ENCODE measurements at places on chromosomes 6 and 20.

DNA sequence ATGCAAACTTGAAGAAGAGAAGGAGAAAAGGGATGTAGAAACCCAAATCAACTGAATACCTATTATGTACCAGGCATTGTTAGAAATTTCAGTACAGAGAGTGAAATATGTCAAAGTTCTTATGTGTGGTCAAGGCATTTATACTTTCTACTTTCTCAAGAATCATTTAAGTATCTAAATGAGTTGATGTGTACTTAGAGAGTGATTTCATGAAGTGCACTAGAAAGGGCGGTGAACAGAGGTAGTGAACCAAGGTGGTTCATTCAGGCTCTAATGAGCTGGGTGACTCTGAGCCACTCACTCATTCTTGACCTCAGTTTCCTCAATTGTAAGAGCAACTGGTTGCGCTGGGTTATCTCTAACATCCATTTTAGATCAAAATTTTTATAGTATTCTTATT, 3.3 kb downstream of the PDE7B start:
- DNase-seq: no peak

- no peak for DNase-seq
These were observed 731.4 kb upstream of the CITED2 start for GRCh38 chr6:140105857-140106256.

GRCh38 chr6:14472986-14473337, 355.4 kb downstream of the CD83 start:
- DNase-seq: no peak

DNA sequence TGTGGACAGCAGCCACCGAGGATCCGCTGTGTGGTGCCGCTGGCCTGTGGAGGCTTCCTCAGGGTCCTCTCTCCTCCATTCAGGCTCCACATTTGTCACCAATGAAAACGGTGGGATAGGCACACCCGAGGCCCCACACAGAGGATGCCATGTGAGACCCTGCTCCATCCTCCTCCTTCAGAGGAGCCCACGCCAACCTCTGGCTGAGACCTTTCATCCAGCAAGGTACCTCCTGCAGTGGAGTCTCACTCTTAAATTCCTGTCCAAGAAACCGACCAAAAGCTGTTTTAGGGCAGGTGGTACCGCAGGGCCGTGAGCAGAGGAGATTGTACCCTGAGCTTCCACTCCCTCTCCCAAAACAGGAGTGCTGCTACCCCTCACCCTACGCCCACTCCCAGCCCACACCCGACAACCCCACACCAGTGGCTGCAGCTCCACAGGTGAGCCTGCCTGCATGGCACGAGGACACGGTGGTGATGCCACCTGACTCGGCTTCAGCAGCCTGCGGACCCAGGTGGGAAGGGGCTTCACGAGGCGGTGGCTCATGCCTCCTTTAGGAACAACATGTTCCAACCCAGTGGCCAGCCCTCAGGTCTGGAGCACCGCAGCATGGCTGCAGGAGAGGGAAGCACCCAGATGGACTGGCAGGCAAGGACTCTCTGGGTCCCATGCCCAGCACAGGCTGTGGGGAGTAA, 237.6 kb upstream of the AFDN start:
- DNase-seq: no peak

DNA sequence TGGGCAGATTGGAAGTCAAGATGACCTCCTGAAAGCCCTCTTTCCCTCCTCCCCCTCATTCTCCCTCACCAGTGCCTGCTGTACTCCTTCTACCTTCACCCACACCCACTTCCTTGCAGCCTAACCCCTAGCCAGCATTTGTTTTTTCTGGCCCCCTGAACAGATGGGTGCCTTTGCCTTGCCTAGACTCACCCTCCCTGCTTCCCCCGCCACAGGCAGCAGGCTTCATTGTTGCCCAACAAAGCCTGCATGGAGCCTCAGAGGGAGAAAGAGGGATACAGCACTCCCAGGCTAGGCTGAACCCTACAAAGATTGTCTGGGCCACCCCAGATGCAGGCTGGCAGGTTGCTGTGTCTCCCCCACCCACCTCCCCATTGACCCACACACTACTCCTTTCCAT, 2.7 kb downstream of the MOCS1 start:
- DNase-seq: no peak

DNA sequence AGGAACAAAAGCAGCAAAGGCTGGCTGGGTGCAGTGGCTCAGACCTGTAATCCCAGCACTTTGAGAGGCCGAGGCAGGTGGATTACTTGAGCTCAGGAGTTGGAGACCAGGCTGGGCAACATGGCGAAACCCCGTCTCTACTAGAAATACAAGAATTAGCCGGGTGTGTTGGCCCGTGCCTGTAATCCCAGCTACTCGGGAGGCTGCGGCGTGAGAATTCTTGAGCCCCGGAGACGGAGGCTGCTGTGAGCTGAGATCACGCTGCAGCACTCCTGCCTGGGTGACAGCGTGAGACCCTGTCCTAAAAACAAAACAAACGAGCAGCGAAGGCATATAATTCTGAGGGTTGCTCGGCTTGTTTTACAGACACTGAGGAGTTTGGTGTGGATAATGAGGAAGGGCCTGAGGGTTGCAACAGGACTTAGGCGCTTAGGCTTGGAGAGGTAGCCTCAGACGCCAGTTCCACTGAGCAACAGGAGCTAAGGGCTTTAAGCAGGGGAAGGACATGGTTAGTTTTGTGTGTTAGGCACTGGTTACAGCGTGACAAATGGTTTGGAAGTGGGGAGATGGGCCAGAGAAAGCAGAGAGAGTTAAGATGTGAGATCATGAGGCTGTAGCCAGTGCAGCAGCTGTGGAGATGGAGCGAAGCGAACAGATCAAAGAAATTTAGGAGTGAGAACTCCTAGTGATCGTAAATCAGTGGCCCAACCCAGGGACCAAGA, 1.2 kb downstream of the MYH7B start:
- DNase-seq: no peak

GRCh38 chr6:41785689-41786450, 1.6 kb upstream of the TOMM6 start:
- no peak for DNase-seq

- no peak for DNase-seq
These were observed 85.6 kb downstream of the POPDC3 start for GRCh38 chr6:105094133-105094640.

All from LNCaP clone FGC (cell line).